ENCODE measurements at places on chromosomes 5 and 9.

- no peak for DNase-seq
Measured at GRCh38 chr5:125331987-125332598, 585.7 kb upstream of the ZNF608 start.

DNA sequence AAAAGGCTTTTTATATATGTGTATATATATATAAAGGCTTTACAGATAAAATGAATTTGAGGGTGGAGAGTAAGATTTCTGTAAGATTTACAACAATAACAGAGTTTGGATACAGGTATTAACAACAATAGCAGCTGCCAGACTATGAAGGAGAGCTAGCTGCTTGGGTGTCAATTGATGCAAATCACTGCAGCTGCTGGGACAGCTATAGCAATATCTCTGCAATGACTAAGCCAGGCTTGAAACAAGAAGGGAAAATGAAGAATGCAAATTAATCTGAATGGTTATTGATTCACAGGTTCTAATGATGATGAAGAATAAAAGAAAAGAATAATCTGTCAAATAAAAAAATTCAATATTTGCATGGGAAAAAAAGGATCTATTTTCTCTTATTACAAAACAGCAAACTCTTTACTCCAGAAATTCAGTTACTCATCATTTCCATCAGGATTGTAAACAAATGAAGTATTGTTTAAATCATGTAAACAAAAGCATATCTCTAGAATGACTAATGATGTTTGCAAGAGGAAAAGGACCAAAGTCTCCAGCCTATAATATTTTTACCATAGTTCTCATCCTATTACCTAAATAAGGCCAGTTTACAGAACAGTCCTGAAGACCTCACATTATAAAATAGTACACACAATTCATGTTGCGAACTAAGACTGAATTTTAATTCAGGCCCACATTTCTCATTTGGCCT lies 219.0 kb downstream of the HTR1A start:
- no peak for DNase-seq

- DNase-seq, result no peak
Measured at GRCh38 chr9:134623258-134624066, 18.1 kb upstream of the COL5A1 start.

DNA sequence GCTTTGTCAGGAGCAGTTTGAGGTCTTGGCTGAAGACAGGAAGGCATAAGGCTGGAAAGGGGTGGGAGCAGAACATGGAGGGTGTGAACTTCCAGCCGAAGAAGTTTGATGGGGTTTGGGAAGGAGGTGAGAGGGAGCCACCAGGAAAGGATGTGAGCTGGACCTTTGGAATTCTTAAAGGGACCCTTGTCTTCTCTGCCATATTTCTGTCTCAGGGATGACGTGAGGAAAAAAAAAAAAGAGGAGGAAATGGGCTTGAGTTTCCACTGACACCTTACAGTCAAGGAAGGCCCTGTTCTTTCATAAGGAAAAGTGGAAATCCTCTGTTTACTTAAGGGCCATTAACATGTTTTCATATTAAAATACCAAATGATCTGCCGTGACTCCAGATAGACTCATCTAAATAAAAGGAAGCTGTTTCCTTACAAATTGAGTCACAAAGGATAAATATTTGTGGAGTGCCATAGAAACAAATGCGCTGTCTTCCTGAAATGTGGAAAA lies 132.1 kb downstream of the PALM2AKAP2 start:
- no peak for DNase-seq

- no peak for DNase-seq
Measured at GRCh38 chr5:142669477-142669876, 16.4 kb downstream of the FGF1 start.

DNA sequence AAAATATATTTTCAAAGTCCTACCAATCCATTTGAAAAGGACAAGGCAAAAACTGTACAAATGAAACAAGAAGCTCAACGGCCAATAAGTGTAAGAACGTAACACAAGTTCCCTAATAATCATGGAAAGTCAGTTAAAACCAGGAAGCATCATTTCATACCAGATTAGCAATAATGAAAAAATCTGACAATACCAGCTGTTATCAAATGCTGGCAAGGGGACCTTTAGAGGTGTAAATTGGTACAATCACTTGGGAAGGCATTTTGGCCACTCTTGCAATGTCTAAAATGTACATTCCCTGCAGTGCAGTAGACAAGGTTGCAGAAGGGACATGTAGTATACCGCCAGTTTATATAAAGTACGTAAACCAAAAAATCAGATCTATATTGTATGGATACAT lies 10.1 kb upstream of the SEMA5A start:
- DNase-seq, result no peak

- DNase-seq, result no peak
Measured at GRCh38 chr5:57434227-57434640, 48.4 kb downstream of the ACTBL2 start.

DNA sequence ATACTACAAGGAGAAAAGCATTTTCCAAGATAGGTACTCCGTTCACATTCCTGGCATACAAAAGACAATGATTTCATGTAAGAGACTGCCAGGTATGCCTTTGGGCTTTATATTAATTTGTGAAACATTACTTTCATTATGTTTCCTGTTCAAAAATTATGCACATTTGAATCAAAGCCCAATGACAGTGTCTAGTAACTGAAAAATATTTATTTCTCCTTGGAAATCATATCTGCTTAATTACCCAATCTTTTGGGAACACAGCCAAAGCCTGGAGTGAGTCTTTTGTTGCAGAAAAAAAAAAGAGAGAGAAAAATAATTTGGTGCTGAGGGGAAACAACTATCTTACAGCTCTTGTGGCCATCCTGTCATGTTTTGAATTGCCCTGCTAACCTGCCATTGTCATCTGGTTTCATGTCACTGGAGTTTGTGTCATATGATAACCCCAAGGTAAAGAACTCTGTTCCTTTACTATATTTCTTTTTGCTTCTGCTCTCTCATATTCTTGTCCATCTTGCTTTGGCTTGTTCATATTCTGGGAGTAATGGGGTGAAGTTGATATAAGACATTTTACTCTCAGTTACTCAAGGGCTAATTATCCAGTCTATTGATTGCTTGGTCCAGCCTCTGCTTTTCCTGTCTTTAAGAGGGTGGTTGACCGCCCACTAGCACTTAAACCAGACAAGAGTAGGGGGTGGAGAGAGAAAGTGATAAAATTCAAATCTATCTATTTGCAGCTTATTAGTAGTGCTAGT lies 238.3 kb upstream of the NUDT12 start:
- DNase-seq, result no peak

DNA sequence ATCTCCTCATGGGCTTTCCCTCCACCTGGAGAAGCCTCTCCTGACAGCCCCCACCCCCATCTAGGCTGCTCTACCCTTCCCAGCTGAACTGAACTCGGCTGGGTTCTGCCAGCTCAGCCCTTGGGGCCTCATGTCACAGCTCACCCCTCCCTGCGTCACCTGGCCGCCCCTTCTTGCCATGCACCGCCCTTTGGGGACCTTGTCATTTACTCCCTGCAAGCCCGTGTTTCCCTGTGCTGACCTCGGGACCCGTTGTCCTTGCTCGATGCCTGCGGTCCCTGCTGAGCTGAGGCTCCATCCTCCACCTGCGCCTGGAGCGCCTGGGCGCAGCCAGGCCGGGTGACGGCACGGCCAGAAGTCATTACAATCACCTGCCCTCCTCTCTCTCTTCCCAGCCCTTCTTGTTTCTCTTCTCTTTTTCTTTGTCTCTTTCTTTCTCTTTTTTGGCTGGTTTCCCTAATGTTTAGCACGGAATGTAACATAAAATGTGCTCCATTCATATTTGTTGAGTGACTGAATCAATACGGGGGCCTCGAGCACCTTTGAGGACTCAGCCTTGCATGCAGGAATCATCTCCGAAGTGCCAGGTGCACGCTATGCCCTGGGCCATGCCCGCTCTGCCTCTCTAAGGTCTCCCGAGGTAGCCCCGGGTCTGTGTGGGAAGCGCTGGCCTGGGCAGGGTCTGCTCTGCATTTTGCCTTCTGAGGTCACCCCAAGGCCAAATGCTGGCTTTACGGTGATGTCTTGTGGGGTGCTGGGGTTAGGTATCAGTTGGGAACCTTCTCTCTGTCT lies 48.1 kb upstream of the COL5A1 start:
- no peak for DNase-seq

DNA sequence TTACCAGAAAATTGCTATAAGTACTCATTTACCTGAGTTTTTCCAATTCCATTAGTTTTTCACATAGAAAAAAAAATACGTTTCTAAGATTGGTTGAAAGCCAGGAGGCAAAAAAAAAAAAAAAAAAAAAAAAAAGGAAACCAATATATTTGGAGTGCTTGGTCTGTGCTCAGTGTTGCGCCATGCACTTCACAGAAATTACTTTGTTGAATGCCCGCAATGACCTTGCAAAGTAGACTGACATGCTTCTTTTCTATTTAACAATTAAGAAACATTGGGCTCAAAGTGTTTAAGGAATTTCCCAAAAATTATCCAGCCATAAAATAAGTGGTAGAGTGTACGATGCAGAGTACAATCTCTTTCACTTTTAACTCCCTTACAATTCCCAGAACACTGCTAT lies 65.2 kb upstream of the PAPPA start:
- no peak for DNase-seq

GRCh38 chr5:52985306-52985705 lies 3.8 kb upstream of the ITGA2 start:
- DNase-seq, result no peak

GRCh38 chr9:95005278-95006143 lies 279.0 kb downstream of the AOPEP start:
- DNase-seq, result no peak

DNA sequence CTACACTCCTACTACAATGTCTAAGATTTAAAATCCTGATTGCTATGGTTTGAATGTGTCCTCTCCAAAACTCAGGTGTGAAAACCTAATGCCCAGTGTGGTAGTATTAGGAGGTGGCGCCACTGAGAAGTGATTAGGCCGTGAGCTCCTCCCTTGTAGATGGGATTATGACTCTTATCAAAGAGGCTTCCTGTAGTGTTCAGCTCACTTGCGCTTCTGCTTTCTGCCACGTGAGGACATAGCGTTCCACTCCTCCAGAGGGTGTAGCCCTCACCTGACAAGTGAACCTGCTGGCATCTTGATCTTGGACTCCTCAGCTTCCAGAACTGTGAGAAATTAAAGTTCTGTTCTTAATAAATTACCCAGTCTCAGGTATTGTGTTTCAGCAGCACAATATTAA lies 33.0 kb upstream of the WHRN start:
- no peak for DNase-seq

DNA sequence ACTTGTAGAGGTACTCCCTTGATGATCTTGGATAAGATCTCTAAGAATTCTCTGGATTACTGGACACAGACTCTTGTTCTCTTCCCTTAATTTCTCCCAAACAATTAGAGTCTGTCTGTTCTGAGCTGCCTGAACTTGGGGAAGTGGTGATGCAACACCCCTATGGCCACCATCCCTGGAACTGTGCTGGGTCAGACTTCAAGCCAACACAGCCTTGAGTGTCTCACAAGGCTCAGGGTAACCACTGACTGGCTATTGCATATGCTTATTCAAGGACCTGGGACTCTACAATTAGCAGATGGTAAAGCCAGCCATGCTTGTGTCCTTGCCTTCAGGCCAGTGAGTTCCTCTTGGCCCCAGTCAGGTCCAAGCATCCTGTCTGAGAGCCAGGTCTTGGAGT lies 504.5 kb downstream of the MAN2A1 start:
- no peak for DNase-seq

GRCh38 chr9:5052838-5053237 lies 67.8 kb downstream of the JAK2 start:
- no peak for DNase-seq

GRCh38 chr5:170105642-170106611 lies at the start of gene FOXI1:
TSS of gene FOXI1 (plus strand) at chr5:170105897. CDS start at chr5:170105958, 61 bp downstream.
- no peak for DNase-seq

DNA sequence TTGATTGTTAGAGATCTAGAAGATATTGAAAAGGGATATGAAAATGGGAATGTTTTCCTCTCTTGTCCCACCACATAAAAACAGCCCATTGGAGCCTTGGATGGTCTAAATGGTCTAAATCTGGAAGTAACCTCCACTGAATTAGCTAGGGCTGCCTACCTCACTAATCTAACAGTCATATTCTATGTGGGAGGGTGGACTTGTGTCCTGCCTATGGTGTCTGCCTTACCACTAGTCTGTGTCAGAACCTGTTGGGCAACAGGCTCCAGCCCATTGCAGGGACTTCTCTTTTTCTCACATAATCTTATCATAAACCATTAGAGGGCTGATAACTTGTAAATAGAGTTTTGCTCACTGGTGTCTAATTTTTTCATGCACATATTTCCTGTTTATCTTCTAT lies 548.8 kb upstream of the CDH18 start:
- no peak for DNase-seq

DNA sequence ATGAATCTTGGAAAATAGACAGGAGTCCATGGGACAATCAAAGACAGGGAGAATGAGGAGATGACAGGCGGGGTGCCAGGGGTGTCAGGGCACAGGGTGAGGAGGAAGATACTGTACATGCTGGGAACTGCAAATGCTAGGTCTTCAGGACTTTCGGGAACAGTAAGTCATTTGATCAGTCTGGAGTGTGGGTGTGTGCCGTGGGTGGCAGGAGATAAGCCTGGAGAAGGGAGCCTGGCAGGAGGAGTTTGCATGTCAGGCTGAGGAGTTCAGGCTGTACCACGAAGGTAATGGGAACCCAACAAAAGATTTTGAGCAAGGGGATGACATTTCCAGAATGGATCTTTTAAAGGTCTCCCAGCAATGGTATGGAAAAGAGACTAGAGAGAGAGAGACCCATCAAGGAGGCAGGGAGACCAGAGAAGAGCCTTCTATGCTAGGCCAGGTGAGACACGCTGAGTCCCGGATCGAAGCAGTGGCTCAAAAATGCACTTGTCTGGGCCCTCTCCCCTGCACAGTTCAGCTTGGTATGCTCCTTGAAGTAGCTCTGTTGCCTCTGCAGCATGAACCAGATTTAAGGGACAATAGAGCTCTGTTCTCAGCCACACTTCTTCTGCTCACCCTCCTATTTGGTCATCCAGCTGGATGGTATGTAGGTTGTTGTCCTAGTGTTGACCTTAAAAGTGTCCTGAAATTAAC lies 77.0 kb upstream of the FER start:
- no peak for DNase-seq

DNA sequence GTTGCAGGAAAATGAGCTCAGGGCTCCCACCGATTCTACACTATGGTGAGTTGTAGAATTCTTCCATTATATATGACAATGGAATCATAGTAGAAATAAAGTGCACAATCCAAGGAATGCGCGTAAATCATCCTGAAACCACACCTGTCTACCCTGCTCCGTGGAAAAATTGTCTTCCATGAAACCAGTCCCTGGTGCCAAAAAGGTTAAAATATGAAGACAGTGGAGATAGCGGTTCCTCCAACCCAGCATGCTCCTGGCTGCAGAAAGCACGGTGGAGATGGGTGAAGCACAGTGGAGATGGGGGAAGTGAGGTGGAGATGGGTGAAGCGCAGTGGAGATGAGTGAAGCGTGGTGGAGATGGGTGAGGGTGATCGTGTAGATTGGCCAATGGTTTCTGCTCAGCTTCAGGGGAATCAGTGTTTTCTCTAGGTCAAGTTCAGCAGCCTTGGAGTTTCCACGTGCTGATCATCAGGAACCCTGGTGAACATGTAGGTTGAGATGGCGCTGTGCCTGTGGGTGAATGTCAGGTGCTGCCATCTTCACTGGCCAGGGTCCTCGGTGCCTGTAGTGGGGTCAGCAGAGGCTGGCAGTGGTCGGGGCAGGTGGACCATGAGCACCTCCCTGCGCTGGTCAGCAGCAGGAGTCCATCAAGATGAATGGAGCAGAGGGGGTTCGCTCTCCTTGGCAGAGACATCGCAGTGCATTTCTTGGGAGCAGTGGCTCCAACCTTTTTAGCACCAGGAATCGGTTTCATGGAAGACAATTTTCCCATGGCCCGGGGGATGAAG lies 20.3 kb downstream of the PAEP start:
- no peak for DNase-seq

- no peak for DNase-seq
Measured at GRCh38 chr5:2173151-2173834, 290.6 kb upstream of the IRX4 start.

All from stimulated activated CD4-positive, alpha-beta T cell treated with anti-CD3 and anti-CD28 coated beads, Interleukin-15, amount 100 ng/mL, for 1 hour (primary cell).